ENCODE measurements at places on chromosomes 7 and 10.

DNA sequence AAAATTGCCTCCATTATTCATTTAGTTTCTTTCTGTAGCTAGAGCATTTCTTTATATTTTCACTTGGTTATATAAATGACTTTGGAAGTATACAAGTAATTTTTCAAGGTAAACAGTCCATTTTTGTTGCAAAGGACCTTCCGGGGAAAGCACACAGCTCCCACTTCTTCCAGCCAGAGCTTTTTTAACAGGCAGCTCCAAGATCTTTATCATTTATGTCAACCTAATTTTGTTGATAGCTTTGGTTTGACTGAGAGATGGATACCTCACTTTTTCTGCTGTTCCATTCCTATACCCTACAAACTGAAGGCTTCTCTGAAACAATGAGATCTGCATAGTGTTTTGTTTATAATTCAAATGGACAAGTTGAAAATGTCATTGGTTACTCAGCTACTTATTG is 49.3 kb upstream of the RAB11FIP2 start:
- no peak for DNase-seq

- no peak for DNase-seq
These were observed 102.5 kb downstream of the SAMD9 start for GRCh38 chr7:93015101-93015778.

GRCh38 chr10:114879541-114880158 is 58.1 kb downstream of the FHIP2A start:
- DNase-seq = peak; percentile 30

DNA sequence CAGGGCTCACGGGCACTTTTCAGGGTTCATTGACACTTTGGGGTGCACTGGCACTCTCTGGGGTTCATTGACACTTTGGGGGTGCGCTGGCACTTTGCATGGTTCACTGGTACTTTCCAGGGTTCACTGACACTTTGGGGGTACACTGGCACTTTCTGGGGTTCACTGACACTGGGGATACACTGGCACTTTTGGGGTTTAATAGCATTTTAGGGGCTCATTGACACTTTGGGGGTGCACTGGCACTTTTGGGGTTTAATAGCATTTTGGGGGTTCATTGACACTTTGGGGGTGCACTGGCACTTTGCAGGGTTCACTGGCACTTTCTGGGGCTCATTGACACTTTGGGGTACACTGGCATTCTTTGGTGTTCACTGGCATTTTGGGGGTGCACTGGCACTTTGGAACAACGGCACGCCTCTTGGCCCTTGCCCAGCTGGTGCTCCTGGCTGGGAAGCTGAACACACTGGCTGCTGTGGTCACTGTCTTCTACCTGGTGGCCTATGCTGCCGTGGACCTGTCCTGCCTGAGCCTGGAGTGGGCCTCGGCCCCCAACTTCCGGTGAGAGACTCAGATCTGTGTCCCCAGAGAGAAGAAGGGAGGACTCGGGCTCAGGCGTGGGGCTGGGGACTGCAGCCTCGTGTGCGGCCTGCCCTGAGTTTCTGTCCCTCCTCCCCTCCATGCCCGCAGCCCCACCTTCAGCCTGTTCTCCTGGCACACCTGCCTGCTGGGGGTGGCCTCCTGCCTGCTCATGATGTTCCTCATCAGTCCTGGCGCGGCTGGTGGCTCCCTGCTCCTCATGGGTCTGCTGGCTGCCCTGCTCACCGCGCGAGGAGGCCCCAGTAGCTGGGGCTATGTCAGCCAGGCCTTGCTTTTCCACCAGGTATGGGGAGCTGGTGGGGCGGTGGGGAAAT is 6.2 kb upstream of the TRIP6 start:
- DNase-seq = no peak

DNA sequence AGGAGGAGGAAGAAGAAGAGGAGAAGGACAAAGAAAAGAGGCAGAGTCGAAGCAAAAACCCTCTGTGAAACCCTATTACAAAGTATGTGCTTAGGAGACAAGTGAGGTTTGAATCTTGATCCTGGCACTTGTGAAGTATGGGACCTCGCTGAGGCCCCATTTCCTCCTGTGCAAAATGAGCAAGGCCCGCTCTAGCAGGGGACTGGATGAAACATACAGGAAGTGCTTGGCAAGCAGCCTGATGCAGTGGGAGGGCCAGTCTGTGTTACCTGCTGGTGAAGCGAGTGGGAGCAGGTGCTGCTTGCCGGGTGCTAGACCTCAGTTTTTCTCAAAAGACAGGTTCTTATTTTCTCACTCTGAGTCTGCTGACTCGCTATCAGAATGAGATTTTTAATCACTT is 150.4 kb downstream of the JCAD start:
- DNase-seq = no peak

- no peak for DNase-seq
These were observed 470.8 kb upstream of the SEMA3A start for GRCh38 chr7:84665339-84665738.

DNA sequence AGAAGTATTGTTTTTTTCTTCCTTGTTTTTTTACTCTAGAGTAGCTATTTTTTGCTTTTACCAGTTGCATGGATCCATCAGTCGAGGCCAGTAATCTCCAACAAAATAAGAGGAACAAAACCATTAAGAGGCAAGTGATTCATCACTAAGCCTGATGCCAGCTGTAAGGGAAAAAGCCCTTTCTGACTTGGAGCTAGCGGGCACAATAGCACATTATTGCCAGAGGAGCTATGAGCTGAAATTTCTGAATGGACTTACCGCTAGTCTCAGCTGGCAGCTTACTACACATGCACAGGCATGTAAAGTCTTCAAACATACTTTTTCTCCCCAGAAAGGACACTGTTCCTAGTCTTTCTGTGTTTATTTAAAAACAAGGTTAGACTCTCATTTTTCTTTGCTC is 41.6 kb upstream of the PTPRZ1 start:
- peak; percentile 24 for DNase-seq

GRCh38 chr7:149564340-149565095 is 66.9 kb upstream of the ZNF746 start:
- DNase-seq = no peak

GRCh38 chr10:116947841-116948529 is 57.0 kb downstream of the SHTN1 start:
- peak; percentile 74 for DNase-seq

DNA sequence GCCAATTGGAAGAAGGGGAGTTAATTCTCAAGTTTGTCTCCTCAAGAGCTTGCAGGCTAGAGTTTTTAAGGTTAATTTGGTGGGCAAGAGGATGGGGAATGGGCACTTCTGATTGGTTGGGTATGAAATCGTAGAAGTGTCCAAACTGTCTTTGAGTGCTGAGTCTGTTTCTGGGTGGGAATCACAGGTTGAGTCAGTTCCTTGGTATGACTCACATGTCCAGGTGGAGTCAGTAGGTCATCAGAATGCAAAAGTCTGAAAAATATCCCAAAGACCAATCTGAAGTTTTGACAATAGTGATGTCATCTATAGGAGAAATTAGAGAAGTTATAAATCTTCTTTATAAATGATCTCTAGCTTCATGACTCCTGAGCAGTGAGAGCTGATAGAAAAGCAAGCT is 1252.2 kb downstream of the REEP3 start:
- DNase-seq = peak; percentile 63

- no peak for DNase-seq
These were observed 348.6 kb downstream of the AUTS2 start for GRCh38 chr7:69946901-69947300.

GRCh38 chr10:116796910-116797513 is 52.3 kb upstream of the ENO4 start:
- peak; percentile 58 for DNase-seq

GRCh38 chr7:22154143-22154529 is 202.8 kb downstream of the RAPGEF5 start:
- DNase-seq = no peak

- DNase-seq = no peak
These were observed 37.3 kb downstream of the HBP1 start for GRCh38 chr7:107206136-107206535.

GRCh38 chr10:93755443-93756116 is 2.2 kb upstream of the LGI1 start:
- DNase-seq = no peak

- peak; percentile 78 for DNase-seq
These were observed 15.2 kb downstream of the OAT start for GRCh38 chr10:124403548-124403947.

DNA sequence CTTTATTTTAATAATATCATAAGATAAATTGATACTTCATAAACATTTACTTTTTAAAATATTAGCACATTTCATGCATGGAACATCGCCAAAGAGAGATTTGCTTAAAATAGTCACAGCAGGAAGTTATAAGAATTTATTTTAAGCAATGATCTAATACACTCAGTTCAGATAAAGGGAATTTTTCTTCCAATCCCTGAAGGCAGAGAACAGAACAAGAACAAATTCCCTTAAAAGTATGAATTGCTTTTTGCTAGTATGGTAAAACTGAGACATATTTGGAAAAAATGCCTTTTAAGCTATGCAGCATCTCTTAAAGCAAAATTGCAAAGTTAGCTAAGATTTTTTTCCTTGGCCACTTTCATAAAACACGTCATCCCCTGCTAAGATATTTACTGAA is 91.0 kb downstream of the SEMA3D start:
- no peak for DNase-seq

DNA sequence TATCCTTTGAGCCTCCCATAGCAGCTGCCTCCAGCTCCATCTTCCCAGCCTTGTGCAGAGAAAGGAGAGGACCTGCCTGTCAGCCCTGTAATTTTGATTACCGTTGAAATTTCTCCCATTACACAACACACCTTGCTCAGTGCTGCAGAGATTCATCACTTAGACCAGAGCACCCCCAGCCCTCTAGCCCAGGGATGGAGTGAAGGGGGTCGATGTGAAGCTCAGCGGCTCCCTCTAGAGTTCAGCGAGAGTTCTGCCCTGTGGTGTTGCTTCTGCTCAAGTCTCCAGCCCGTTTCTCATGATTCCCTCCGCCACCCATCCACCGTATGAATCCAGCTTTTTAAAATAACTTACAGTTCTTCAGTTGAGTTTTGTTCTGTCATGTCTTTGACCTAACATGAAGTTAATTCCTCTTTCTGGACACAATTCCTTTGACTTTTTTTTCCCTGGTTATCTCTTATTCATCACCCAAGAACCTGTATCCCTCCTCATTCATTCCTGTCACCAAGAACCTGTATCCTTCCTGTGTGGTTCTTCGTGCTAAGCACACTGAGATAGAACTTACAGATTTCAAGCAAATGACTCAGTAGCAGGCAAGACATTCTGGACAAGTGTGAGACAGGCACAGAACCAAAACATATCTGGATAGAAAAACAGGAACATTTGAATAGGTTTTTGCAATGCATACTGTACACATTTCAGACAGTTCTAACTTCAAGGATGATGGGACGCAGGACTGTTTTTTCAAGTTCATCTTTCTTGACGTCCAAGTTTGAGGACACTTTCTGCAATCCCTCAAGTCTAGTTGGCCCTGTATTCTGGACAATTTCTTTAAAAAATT is 35.0 kb upstream of the ZNF32 start:
- peak; percentile 18 for DNase-seq

DNA sequence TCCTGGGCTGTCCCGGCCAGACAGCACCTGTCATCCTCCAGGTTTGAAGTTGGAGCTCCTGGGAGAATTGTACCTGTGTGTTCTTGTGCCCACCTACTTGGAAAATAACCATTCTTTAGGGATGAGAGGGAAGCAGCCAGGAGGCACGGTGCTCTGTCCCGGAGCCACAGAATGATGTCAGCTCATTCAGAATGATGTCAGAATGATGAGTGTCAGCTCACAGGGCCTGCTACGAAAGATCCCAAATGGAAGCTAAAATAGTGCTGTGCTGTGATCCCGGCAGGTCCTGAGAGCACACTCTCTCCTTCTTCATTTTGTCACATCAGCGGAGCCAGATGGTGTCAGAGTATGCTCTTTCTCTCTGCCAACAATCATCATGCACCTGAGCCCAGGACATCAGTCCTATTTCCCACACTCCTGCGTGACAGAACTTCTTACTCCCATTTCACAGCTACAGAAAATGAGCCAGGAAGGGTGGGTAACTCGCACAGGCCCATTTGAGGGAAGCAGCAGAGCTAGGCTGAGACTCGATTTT is 8.3 kb downstream of the ABCA13 start:
- no peak for DNase-seq

DNA sequence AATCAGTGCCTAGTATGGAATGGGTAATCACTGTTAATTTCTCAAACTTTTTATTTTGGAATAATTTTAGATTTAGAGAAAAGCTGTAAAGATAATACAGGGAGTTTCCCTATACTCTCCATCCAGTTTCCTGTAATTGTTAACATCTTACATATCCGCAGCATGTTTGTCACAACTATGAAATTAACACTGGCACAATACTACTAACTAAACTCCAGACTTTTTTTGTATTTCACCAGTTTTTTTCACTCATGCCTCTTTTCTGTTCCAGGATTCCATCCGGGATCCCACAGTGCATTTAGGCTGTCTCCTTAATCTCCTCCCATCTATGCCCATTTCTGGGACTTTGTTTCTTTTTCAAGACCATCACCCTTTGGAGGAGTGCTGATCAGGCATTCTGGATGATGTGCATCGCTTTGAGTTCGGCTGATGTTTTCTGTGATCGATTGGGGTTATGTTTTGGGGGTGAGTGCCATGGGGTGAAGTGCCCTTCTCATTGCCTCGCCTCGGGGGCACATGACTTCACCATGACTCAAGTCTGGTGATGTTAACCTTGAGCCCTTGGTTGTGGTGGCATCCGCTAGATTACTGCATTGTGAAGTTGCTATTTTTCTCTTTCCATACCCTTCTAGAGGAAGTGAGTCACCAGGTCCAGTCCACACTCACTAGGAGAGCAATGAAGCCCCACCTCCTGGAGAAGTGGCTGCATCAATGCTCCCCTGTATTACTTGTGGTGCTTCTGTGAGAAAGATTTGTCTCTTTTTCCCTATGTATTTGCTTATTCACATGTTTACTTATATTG is 43.9 kb upstream of the GRB10 start:
- peak; percentile 98 for DNase-seq

DNA sequence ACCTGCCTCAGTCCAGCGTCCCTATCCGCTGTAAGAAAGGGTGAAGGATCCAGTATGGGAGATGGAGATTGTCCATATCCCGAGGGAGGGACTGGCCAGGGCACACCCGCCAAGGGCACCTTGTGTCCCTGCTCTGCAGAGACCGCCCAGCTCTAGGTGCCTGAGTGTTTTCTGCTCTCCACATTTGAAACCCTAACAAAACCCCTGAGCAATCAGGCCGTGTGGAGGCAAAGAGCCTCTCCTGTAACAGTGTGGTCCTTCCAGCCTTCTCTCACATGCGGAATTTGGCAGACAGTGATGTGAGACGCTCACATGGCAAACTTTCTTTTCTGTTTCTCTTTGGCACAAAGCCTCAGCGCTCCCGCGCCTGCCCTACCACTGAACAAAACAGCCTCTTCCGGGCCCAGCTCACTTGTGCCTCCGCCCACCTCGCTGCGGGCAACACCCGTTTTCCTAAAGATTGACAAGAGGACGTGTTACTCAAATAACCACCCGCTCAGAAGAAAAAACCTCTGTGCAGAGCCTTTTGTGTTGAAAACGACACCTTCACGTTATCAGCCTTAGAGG is 514.8 kb downstream of the DNAJB6 start:
- peak; percentile 11 for DNase-seq

GRCh38 chr7:113652501-113652900 is 266.3 kb downstream of the PPP1R3A start:
- peak; percentile 42 for DNase-seq
